ENCODE measurements at places on chromosomes 4 and X.

DNA sequence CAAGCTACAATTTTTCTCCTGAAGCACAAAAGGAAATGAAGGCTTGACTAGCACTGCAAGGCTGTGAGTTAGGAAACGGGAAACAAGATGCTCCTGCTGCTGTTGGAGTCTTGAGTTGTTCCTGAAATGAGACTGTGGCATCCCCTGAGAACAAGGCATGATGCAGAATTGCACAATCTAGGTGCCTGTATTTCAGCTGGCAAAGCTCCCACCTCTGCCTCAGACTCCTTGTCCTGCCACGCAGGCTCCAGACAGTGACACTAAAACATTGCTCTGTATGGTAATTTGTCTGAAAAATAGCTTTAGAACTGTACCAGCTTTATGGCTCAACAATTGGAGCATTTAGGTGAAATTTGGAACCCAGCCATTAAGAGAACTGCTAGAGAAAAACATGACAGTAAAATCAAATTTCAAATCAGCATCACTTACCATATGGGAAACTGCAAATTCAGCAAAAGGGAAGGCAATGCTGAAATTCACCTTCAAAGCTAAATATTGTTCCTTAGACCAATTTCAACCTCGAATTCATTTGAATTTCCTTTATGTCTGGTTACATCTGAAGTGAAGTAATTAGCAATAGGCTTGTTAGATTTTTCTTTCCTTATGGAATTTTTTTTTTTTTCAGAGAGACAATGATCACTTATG lies 103.4 kb downstream of the MFAP3L start:
- no peak for DNase-seq

DNA sequence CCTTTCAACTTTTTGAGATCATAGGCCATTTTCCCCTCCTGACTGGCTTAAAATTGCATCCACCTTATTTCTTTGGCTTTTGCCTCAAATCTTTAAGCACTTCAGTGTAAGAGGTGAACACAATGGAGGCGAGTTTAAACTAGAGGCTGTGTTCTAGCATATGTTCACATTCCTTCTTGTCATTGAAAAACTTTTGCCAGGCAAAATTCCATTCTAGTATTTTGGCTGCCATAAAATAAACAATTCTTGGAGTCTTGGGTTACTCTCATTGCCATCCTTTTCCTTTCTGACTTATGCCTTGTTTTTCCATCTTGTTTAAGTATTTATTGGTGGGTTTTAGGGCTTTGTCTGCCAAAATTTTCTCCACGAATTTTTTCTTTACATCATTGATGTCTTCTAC lies 137.3 kb upstream of the ANXA10 start:
- no peak for DNase-seq

GRCh38 chrX:45009371-45010000 lies 136.5 kb downstream of the KDM6A start:
- no peak for DNase-seq

DNA sequence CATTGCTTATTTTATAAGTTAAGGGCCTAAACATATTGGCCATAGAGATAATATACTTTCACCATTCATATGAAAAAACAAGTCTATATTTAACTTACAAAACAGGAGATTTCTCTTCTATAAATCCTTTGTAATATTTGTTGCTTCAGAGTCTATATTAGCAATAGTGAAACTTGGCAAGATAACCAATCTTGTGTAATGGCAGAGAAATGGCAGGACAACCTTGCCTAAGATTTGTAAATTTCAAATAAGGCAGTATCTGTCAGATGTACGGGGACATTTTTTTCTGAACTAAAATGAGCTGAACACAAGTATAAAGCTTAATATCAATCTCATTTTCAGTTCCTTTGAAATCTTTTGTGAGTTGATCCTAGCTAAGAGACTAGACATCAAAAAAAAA lies 17.8 kb upstream of the CPEB2 start:
- DNase-seq: no peak

- DNase-seq: no peak
These were observed 31.1 kb upstream of the CYLC1 start for GRCh38 chrX:83829874-83830273.

DNA sequence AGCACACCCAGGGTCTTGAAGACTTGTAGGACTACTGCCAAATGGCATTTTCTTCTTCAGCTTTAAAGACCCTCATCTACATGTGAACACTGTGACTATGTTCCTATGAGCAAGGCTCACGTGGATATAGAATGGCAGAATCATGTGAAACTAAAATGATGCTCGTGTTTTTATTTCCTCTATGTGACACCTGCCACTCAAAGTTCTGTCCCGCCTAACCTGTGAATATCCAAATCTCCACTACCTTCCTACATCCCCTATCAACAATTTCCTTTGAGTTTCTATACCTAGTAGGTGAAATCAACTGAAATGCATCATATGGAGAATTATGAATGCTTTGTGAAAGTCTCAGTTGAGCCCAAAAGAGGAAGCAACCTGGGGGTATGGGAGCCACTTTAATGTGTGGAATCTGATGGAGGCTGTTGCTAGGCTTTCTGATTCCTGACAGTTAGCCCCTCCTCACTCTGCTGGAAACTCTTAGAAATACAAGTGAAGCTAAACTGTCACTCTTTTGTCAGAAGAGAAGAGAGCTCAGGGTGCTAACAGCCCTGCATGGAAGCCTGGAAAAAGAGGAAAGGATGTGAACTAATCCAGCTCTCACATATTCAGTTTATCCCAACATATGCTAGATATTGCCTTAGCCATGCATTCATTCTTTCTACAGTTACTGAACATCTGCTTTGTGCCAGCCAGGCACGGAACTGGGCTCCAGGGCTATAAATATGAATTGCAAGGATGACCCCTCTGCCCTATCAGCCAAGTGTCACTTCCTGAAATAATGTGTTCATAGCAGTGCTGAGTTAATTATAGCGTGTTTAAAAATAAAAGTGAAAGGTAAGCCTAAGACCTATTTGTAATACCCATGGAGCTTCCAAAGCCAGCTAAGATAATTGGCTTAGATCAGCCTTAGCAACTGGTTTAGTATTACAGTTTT lies 11.0 kb downstream of the LHFPL1 start:
- no peak for DNase-seq

- DNase-seq: peak; percentile 28
These were observed at the start of gene BST1 for GRCh38 chr4:15702941-15703403. BST1 (plus strand) TSS chr4:15703065; CDS start chr4:15703145, 80 bp downstream.

- DNase-seq: no peak
These were observed 11.9 kb downstream of the TMPRSS11D start for GRCh38 chr4:67871867-67872266.

- no peak for DNase-seq
These were observed 48.8 kb downstream of the PTCHD1 start for GRCh38 chrX:23383411-23383810.

DNA sequence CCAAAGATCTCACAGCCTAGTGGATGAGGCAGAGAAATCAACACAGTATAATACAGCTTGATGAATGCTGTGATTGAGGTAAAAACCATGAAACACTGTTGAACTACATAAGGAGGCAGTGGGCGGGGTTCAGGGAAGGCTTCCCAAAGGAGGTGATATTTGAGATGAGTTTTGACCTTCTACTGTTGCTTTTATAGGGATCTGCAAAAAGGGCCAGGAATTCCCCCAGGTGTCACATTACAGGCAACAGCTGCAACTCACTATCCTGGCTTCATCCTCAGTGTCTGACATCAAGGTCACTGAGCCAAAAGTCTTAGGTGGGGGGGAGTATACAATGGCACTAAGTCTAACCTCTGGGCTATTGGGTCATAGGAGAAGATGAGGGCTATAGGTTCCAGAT lies 185.7 kb upstream of the NRK start:
- no peak for DNase-seq

DNA sequence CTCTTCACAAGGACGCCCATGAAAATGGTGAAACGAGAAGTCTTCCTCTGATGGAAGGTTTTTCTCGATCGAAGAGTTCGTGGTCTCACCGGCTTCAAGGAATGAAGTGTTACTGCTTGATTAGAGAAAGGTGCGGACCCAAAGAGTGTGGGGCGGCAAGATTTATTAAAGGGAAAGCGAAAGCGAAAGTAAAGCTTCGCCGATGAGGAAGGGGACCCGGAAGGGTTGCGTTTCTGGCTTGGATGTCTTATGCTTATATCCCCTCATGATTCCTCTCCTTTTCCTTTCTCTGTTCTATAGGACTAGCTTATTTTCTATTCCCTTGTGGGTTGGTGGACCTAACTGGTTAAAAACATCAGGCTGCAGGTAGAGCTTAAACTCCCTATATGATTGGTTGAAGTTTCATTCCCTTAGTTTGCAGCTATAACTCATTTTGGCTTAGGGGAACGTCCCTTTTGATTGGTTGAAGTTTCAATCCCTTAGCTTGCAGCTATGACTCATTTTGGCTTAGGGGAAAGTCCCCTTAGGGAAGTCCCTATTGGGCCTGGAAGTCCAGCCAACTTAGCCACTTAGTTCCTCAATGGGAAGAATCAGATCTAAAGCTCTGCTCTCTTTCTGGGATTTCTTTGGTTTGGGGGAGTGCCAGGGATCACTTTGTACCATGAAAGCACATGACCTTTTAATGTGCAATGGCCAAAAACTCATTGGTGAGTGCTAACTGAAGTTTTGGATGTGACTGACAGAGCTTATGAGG lies 1025.0 kb upstream of the PCDH10 start:
- DNase-seq: no peak

DNA sequence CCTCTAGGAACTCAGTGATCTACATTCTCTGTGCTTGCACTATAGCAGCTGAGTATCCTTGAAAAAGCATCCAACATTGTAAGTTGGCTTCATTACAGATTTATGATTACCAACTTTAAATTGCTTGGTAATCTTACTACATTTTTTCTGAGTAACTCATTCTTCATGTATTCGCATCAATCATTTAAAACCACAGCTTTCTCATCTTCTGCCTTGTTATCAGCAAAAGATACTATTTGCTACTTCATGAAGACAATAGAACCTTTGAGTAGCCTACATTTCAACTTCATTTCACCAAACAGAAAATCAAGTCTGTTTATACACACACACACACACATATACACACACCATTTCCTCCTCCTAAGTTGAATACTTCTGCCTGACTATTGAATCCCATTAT lies 6.2 kb upstream of the DCAF8L2 start:
- DNase-seq: no peak

GRCh38 chr4:147090486-147090885 lies 144.8 kb upstream of the TTC29 start:
- no peak for DNase-seq

GRCh38 chr4:87575408-87575807 lies 32.9 kb upstream of the DSPP start:
- no peak for DNase-seq

DNA sequence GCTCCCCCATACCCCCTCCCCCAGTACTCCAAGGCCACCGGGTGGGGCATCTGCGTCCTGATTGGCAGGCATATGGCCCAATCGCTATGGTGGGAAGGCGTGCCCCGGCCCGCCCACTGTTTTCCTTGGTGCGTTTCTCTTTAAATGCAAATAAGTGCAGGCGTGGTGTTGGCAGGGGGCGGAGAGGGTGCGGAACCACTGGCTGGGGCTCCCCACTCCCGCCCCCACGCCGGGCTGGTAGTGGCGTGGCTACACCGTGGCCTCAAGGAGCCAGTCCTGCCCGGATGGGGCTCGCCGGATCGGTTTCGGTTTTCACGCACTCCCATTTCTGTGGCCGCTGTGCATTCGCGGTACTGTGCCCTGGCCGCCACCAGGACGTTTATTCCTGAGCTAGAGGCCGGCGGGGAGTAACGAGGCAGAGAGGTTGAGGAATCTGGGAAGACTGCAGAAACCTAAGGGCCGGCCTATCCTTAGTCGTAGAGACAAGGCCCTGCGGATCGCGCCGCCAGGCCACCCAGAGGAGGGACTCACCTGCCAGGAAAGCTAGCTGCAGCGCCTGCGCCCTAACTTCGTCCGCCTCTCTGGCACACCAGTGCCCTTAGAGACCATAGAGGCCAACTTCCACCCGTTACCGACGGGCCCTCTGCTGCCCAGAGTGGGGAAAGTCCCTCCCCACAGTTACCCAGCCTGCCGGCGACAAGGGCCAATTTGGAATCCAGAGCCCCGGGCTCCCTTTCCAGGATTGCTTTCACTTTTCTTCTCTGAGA lies 410 bp upstream of the AMER1 start:
- DNase-seq: peak; percentile 76

- no peak for DNase-seq
These were observed 3.4 kb downstream of the SEPTIN11 start for GRCh38 chr4:76952656-76953582.

GRCh38 chrX:137234651-137235402 lies 201.0 kb upstream of the GPR101 start:
- DNase-seq: no peak

DNA sequence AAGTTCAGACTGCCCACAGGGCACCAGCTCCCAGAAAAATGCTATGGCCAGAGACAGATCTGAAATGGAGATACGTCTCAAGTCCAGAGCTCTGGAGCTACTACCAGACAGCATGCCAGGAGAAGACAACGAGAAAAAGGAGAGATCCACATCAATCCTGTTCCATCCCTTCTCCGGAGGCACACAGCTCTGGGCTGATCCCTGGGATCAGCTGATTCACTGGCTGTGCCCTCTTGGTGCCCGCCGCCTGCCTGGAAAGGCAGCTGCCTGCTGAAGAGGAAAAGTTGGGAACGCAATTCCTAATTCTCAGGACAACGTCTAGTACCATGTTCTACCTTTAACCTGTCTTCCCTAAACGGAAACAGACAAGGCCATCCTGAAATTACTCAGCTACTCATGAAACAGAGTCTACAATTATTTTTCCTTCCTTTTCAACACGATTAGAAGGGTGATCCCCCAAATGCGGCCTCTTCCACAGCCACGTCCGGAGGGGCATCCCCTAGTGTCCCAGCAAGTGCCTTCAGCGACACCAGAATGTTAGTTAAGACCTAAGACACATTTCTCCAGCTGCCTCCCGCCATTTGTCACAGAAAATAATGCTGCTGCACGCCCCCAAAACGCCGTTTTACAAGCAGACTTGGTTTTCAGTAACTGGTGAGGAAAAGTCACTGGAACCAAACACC lies 2.4 kb downstream of the ZFYVE28 start:
- no peak for DNase-seq

GRCh38 chrX:134737061-134737460 lies 78.8 kb upstream of the PLAC1 start:
- no peak for DNase-seq

GRCh38 chr4:47432749-47433148 lies 30.8 kb downstream of the COMMD8 start:
- no peak for DNase-seq

GRCh38 chr4:41363384-41363981 lies 106.8 kb downstream of the UCHL1 start:
- no peak for DNase-seq

- no peak for DNase-seq
These were observed 257.5 kb upstream of the FTHL17 start for GRCh38 chrX:31329298-31329697.

DNA sequence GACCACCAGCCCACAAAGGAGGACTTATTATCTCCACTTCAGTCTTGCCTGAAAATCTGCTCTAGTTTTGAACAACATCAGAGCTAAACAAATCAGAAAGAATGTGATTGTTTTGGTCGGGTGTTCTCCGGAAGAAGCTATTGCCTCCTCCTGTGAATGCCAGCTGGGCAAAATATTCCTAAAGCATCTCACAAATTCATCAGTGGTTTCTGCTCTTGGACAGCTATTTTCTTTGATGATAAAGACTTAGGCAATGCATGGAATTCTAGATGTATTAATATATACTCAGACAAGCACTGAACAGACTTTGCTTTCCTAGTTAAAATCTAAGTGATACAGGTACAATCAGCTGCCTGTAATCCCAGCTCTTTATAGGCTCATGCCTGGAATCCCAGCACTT lies 71.8 kb downstream of the ASMT start:
- DNase-seq: no peak

- no peak for DNase-seq
These were observed 2.7 kb downstream of the EFNB1 start for GRCh38 chrX:68831405-68832100.

All from activated T-helper 9 cell treated with anti-CD3 and anti-CD28 coated beads, Interleukin-2, amount 50 U/mL, for 16 hours (primary cell).